Upper lobe of left lung (tissue), 6 donors: ENCODE measurements at places on chromosomes 11 and 22.

GRCh38 chr11:43376594-43376993, 17.9 kb downstream of the TTC17 start:
- no peak for DNase-seq

DNA sequence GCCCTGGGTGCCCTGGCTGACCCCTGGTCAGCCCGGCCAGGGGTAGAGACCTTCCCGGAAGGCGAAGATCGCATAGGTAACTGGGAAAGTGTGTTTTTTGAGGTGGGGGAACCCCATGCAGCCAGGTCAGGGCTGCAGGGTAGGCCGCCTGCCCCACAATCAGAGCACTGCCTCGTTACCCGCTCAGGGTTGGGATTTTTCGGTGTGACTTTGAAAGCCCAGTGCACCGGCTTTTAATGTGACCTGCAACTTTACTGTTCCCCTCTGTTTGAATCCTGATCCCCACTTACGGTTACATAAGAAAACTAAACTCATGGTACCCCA, 239.2 kb upstream of the PLET1 start:
- DNase-seq: no peak

DNA sequence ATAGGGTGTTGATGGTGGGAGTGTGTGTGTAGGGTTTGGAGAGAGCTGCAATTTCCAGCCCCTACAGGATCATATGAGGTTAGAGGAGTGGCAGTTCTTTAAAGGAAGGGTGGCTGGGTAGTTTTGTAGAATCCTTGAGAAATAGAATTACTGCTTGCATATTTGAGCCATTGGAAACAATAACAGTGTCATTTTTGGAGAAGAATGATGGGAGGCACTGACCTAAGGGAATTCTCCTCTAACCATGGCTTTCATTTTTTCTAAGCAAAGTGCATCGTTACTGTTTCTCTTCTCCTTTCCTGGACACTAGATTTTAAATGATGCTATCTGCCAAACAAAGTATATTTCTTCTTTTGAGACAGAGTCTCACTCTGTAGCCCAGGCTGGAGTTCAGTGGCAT, 66.9 kb upstream of the RRM1 start:
- no peak for DNase-seq

- DNase-seq: no peak
Measured at GRCh38 chr11:5631969-5632635, 7.3 kb downstream of the TRIM34 start.

DNA sequence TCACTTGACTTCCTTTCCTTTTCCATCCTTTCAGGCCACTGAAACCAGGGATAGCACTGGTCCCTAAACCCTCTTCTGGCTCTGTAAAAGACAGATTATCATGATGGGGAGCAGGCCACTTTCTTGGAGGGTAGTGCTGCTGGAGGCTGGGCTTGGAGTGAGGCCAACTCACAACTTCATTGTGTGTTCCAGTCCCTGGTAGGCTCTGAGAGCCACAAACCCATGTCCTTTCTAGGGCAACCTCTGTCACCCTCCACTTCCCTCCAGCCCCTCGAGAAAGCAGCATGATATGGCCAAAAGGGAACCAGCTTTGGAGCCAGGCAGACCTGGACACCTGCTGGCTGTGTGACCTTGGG, 2.3 kb downstream of the TKFC start:
- no peak for DNase-seq

DNA sequence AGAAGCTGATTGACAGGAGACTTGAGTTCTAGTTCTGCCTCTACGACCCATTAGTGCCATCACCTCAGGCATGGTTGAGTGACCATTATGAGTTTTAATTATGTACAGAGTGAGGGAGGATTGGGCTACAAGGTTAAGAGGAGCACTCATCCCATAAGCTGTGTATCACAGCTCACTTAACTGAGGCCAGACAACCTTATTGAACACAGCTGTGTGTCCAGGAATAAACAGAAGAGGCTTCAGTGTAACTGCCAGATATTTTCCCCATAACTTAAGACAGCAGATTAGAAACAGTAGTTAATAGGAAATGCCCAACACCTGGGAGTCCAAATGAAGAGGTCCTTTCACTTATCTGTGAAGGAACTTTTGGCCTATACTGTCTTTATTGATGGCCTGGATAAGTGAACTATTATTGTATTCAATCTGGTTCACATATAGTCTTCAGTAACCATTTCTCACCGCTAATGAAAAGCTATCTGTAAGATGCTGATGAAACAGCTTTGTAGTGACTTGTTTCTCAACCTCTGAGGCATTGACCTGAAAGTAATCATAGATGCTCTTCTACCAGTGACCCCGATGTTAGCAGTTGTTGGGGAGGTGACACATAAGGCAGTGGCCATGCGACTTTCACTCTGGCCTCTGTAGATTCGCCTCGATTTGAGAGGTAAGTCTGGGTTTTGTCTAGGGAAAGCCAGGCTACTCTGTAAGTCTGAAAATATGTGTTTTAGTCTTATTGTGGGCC, 41.7 kb downstream of the YAP1 start:
- DNase-seq: no peak

DNA sequence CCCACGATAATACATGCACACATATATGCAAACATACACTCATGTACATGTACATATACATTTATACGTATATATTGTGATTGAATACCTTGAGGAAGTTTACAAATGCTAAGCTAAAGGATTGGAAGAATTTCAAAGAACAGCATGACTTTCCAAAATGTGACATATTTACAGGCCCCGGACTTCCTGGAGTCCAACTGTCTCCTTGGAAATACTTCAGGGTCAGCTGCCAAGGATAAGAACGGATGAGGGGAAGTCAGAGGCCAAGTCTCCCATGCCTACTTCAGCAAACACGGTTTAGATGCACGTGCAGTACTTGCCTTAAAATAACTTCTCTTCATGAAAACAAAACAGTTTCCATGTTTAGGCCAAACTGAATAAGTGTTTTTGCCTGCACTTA, 213.6 kb downstream of the DYNC2H1 start:
- DNase-seq: no peak

GRCh38 chr11:62445314-62445740, 26.5 kb downstream of the SCGB1A1 start:
- no peak for DNase-seq

DNA sequence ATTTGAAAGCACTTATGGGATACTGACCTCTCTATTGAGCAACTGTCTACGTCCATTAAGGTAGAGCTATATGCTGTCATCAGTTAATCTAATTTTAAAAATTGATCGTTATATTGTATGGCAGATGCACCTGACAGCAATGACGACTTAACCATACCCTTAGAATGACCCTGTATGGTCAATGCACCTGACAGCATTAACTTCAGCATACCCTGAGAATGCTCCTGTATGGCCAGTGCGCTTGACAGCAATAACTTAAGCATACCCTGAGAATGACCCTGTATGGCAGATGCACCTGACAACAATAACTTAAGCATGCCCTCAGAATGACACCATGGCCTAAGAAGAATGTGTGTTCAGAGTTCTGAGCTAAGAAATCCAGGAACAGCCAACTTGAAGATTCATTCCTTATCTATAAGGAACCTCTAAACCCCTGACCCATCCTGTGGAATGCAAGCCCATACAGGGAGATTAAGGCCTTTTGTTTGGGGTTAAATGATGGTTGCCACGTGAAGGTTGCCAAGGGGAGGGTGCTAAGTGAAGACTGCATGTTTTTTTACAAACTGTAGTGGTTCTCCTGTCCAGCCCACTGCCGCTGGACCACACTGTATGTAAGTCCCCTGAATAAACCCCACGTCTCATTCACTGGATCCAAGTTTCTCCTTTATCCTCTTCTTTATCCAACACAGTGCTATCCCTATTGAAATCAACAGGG, 138.3 kb downstream of the GUCY1A2 start:
- no peak for DNase-seq

GRCh38 chr11:10866893-10867331, 9.1 kb upstream of the ZBED5 start:
- no peak for DNase-seq

DNA sequence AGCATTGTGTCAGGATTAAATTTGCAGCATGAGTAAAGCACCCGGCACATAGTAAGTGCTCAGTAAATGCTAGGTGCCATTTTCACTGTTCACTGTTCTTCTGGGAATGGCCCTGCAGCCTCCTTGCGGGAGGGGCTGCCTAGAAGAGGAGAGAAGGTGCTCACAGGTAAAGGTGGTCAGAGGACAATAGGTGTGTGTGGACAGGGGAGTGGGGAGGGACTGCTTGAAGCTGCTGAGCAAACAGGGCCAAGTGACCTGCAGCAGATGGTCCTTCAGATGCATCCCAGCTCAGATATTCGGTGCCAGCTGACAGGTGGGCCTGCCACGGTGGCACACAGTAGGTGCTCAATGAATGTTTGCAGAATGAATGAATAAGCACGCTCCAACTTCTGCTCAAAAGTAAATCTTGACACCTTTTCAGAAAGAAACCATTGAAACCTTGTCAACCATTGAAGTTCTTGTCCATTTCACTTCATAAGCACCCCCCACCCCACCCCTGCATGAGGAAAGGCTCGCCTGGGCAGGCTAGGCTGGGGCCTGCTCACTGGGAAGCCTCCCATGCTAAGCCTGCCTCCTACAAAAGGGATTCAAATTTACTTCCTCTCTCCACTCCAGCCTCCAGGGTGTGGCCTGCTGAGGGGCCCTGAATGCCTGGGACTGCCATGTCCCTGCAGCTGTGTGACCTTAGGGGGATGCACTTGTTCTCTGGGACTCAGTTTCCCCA, 1.6 kb downstream of the KIAA0930 start:
- DNase-seq: no peak

DNA sequence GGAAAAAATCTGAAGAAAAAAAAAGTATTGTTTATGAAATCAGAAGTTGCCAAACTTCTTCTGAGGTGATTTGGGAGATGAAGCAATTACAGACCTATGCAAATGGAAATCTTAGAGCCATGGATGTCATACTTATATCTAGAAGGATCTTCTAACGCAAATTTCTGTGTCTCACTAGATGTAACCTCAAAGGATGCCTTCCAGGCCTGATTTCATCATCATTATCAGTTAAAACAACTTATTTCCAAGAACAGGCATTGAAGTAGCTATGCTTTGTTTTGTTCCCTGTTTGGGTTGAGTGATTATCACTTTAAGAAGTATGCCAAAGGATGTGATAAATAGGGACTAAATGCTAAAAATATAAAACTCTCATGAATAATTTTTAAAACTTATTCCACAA, 43.9 kb upstream of the ANGPTL5 start:
- DNase-seq: no peak

DNA sequence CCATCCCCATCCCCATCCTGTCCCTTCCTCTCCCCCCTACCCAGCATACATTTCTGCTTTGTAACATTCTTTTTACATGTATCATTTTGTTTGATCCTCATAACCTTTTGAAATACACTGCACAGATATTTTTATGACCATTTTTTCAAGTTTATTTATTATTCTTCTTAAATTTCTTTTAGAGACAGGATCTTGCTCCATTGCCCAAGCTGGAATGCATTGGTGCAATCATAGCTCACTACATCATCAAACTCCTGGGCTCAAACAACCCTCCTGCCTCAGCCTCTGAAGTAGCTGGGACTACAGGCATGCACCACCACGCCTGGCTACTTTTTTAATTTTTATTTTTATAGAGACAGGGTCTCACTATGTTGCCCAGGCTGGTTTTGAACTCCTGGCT, 99.4 kb upstream of the AKIP1 start:
- no peak for DNase-seq

GRCh38 chr11:113796663-113797259, 17.2 kb downstream of the CLDN25 start:
- DNase-seq: no peak

DNA sequence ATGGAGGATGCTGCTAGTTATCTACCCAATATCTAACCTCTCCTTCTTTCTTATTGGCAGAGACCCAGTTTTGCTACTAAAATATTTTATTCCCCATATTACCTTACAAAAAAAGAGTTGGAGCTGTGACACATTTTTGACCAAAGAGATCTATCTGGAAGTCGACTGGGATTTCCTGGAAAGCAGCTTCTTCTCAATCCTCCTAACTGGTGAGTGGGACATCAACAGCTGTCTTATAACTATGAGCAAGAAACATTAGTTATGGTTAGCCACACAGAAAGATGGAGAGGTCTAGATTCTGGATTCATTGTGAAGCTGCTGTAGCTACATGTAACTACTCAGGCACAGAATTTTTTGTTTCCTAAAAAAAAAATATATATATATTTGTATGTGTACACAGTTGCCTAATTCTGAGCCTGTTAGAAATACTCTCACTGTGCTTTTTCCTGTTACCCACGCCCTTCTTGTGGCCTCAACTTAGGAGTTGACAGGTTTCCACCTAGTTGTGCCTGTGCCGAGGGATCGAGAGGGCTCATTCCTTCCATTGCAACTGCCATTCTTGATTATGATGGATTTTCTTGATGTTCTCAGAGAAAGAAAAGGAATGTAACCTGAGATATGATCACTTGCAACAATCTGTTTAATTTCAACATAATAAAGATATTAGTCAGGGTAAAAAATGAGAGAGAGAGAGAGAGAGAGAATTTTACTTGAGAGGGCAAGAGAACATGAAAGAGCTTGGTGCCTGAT, 142.0 kb downstream of the SLC17A6 start:
- DNase-seq: no peak

DNA sequence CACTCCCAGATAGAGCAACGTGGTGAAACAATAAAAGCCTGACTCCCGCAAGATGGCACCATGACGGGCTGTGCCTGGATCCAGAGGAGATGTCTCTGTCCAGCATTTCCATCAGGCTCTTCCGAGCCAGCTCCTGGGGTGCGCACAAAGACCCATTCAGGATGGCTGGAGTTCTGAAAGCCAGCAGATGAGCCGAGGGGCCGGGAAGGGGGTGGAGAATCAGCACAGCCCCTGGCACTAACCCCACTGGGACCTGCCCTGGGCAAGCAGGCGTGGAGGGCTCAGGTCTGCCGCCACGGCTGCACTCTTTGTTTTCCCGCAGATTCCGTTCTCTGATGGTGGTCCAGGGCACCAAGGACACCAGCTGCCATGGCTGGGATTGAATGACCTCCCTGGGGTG, 97.2 kb upstream of the BLID start:
- no peak for DNase-seq

GRCh38 chr11:47399860-47400767, 8.3 kb upstream of the SLC39A13 start:
- peak; percentile 51 for DNase-seq

DNA sequence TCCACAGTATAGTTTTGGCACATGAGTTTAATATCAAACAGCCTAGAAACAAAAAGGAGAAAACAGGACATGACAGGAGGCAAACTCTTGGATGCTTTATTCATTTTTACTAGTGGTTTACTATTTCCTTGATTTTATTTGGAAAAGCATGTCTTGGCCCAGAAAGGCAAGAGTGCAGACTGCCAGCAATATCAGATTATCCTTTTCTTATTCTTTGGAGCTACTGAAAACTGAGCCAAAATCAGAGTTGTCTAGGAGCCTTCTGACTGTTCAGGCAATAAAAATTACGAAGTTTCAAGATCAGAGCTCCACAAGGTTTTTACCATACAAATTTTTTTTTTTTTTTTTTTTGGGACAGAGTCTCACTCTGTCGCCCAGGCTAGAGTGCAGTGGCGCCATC, 16.0 kb downstream of the CELF1 start:
- DNase-seq: no peak

GRCh38 chr22:23784215-23784732, 2.5 kb upstream of the SMARCB1 start:
- no peak for DNase-seq

DNA sequence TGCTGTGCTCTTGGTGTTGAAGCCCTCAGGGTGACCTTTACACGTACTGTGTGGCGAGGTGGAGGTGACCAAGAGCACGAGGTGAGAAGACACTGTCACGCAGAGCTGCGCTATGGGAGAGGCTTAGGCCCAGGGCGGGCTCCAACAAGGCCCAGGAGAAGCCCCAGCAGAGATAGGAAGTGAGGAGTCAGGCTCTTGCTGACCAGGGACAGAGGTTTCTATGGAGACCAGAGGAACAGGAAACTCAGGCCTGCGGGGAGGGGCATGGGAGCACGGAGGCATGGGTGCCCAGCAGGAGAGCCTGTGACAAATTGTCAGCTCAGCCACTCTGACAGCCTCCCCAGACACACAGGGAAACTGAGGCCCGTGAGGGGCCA, 15.8 kb downstream of the DGKZ start:
- DNase-seq: peak; percentile 78
